ENCODE measurements at places on chromosomes 4 and X.

DNA sequence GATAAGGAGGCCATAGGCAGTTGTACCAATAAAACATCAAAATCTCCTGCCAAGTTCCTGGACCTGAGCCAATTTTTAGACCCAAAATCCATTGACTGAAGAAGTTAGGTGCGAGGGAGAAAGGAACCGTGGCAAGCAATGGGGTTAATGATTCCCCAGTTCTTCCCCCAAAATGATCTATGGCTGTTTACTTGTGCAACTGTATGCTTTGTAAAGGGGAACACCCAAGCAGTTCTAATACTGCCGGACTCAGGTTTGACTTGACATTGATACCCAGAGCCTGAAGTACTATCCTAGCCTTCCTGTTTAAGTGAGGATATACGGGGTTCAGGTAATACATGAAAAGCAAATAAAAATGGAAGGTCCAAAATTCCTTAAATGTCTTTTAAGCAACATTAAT lies 6.7 kb upstream of the EIF4E start:
- DNase-seq, result no peak

DNA sequence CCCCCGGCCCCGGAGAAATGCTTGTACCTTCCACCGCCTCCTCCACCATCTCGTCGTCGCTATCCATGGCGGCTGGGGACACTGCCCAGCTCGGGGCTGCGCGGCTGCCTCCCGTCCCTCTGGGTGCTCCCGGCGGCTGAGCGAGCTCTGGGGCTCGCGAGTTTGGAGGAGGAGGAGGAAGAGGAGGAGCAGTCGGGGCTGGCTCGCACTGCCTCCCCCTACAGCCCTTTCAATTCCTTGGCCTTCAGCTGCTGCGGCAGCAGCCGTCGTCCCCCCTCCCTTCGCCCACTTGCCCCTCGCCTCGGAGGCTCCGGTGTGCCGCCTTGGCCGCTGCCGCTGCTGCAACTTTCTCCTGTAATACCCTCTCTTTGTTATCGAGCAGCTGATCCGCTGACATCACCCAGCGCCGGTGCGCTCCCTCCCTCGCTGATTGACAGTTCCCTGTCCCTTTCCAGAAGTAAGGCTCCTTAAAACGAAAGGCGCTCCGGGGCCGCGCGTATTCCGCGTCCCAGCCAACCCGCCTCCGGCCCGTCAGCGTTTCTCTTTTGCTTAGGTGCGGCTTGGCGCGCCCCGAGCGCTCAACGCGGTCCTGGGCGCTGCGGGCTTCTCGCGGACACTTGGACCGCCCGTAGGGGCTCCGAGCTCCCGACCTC lies at the start of gene SETD7:
Gene SETD7, minus strand, starts transcription at position 149 of the 653 bp plus-strand sequence. Its CDS starts 82 bp downstream, at position 67.
- DNase-seq, result no peak

- DNase-seq, result no peak
Observed at GRCh38 chrX:77298790-77299189, 148.4 kb upstream of the FGF16 start.

DNA sequence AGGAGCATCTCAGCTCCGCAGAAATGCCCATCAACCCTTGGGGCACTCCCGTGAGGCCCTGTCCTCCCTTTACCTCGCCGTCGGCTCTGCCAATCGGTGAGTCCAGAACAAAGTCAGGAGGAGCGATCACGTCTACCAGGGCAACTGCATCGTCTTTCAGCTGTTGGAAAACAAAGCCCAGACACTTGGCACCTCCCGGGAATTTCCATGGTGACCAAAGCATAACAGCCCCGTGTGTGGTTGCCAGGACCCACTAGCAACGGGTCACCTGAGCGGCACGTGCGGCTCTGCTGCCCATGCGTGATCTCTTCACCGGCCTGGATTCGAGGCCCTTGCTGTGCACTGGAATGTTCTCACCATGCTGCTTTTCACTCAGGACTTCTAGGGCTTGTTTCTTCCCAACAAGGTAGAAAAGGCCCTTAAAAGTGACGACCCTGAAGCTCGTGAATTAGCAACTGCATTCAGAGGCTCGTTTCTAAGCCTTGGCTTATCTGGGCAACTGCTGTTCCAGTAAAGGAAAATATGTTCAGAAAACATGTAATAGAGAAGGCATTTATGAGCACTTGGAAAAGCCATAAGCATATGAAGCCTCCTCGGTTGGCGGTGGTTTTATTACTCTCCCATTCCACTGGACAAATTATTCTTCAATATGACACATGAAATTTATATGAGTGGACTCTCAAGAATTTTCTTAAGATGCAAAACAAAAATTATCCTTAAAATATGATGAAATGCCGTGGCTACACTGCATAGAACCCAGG lies 69.5 kb downstream of the ACOX3 start:
- no peak for DNase-seq

- DNase-seq, result no peak
Observed at GRCh38 chrX:3154386-3154975, 113.2 kb downstream of the ARSF start.

GRCh38 chr4:107008115-107008514 lies 28.0 kb downstream of the DKK2 start:
- DNase-seq, result no peak

DNA sequence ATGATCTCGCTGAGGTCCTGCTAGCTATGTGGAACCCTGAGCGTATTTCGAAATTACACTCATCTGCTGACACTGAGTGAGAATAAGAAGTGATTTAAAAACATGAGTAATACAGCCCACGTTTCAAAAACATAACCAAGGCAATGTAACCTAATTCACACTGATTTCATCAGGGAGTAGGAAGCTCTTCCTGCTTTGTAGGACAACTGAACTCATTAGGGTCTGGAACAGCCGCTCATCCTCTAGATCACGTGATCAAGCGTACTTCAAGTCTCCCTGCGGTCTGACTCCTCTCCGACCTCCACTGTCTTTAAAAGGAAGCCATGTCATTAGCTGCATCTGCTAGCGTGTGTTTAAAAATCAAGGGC lies 138.0 kb downstream of the NSUN7 start:
- DNase-seq, result no peak

- DNase-seq, result no peak
Observed at GRCh38 chr4:101367201-101367600, 19.9 kb upstream of the PPP3CA start.

GRCh38 chr4:170723171-170723570 lies 633.4 kb upstream of the AADAT start:
- DNase-seq, result no peak

- no peak for DNase-seq
Observed at GRCh38 chr4:173958445-173958844, 325.0 kb downstream of the FBXO8 start.

GRCh38 chrX:40734971-40735324 lies 394 bp downstream of the MED14 start:
- DNase-seq, result no peak

DNA sequence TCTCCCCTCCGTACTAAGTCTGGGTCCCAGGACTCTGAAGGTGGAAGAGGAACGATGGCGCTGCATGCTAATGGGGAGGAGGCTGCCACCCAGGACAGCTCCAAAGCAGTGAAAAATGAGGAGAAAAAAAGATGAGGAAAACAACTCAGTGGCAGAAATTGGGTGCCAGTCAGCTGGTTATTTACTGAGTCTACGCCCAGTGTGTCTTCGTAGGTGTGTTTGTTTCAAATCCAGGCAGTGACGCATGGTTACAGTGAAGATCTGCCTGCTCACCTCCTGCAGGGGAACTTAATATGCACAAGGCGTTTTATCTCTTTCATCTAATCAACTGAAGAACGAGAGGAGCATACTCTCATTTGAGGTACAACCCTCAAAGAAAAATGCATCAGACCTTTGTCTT lies 70.9 kb upstream of the FBXW7 start:
- DNase-seq, result no peak

All from GM12864 (cell line).